HT-29 (cell line): ENCODE measurements at places on chromosomes 16 and 17. TPM values are rescaled to one million over a fixed set of nuclear protein-coding genes. Genes with fewer than 3 reads are reported as not detected.

GRCh38 chr16:77700846-77701245 lies 21.5 kb upstream of the NUDT7 start:
- DNase-seq: no peak

- no peak for DNase-seq
Observed at GRCh38 chr16:27088216-27088615, 21.5 kb downstream of the C16orf82 start.

- DNase-seq: no peak
Observed at GRCh38 chr17:13885953-13886889, 183.1 kb upstream of the COX10 start.

DNA sequence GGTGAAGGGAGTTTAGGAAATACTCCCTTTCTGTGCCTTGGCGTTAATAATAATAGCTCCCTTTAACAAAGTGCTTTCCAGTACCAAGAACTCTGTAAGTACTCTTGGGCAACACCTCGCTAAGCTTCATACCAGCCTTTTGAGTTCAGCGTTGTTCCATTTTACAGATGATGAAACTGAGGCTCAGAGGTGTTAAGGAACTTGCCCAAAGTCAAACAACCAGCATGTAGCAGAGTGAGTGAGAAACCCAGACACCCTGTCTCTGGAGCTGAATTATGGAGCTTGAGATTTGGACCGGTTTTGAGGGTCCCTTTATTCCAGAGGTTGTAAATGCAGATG lies 607 bp downstream of the KATNIP start:
- DNase-seq: no peak

DNA sequence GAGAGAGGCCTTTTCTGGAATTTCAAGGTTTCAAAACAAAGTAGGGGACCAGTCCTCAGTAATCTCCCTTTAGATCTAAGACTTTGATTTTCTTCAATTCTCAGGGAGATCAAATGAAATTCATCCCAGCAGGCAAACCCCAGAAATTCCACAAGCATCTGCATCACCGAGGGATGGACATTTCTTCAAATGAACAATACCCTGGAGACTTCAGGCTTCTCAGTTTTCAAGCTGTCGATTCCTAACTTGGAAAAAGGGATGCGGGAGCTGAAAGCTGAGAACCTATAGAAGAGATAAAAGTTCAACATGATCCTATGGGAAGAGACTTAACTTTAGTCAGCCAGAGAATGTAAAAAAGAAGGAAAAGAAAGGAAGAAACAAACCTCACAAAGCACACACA lies 296.9 kb upstream of the CDH5 start:
- no peak for DNase-seq

GRCh38 chr17:65886315-65887245 lies 305.4 kb downstream of the CEP112 start:
- no peak for DNase-seq

GRCh38 chr16:70695331-70696070 lies 9.6 kb upstream of the MTSS2 start:
- DNase-seq: peak; percentile 70

DNA sequence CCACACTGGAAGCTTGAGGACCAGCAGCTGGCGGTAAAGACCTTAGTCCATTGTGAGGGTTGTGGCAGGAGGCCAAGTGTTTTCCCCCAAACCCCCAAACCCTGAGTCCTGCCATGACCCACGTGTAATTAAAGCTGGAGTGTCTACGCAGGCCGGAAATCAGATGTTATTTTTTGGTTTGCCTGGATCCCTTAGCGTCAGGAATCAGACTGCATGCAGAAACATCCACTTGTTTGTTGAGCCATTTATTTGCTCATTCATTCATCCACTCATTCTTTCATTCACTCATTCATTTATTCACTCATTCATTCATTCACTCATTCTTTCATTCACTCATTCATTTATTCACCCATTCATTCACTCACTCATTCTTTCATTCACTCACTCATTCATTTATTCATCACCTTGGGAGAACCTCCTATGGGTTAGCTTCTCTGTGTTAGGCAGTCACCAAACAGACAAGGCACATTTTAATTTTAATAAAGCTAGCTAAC lies 313.1 kb downstream of the MAF start:
- DNase-seq: no peak

DNA sequence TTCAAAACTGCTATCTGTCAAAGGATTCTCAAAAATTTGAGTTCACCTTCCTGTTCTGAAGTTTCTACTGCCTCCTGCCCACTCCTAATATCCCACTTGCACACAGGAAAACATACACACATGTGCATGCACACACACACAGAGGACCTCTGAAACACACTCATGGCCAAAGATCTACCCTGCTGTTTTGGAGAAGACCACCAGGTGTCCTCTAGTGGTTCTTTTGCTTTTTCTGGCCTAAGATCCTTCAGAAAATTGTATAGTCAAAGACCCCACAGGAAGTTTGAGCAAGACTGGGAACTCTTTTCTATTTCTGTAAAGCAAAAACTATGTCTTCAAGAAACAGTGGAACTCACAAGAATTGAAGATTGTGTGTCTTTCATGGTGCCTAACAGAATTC lies 90.2 kb downstream of the CDH8 start:
- no peak for DNase-seq

DNA sequence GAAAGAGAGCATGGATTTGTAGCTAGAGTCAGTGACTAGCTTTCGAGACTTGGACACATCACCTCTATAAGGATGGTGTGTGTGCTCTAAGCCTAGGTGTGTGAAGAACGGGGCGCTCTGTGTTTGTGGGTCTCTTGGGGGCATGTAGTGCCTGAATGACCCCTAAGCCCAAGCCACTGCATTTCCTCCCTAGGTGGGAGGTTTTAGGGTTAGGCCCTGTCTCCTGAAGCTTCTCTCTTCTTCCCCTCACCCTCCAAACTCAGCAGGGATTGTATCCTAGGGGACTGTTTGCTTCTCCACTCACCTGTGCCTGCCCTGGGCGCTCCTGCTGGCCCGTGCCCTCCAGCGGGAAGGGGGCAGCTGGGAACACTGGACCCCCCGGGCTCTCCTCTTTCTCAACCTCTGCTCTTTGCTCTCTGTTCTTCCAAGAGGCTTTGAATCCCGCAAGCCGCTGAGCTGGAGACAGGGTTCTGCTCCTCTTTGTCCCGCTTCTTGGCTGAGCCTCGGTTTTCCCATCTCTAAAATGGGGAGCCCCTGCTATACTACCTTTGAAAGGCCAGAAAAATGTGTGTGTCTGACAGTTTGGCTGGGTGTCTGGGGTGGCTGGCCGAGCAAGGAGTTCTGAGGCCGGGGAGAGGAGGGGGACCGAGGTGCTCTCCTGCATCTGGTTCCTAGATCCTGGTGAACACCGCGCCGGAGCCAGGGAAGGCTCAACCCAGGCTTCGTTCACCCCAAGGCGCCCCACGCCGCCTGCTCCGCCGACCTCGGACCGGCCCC lies 810 bp downstream of the CYGB start:
- DNase-seq: no peak

DNA sequence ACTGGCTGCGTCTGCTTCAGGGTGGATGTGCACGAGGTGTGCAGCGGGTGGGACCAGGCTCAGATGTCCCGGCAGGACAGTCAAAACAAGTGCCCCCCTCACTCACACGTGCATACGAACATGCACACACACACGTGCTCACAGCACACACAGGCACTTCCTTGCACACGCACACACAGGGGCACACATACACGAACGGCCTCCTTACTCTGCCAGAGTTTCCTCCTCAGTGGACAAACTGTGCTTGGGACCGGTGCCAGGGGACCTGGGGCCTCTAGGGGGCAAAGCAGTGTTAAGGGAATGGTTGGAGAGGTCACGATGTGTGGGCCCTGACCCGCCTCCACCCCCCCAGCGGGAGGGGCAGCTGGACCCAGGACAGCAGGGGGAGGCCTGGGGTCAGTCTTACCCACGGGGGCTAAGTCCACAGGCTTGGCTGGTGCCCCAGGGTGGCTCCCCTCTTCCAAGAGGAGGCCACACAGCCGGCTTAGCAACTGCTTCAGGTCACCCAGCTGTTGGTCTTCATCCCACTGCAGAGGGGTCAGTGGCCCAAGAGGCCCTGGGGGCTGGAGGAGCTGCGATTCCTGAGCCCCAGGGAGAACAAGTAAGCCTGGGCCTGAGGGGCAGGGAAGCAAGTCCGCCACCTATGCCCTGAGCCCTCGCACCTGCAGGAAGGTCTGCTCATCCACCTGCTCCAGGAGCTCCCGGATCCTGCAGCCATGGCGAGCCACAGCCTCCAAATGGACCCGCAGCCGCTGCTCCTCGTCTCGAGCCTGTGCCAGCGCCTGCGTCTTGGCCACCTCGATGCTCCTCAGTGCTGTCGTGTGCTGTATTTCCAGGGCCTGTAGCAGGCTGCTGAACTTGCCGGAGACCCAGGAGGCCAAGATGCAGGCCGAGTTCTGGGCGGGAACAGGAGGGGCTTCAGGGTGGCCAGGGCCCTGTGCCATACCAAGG lies 4.9 kb downstream of the TRIM65 start:
- DNase-seq: no peak

DNA sequence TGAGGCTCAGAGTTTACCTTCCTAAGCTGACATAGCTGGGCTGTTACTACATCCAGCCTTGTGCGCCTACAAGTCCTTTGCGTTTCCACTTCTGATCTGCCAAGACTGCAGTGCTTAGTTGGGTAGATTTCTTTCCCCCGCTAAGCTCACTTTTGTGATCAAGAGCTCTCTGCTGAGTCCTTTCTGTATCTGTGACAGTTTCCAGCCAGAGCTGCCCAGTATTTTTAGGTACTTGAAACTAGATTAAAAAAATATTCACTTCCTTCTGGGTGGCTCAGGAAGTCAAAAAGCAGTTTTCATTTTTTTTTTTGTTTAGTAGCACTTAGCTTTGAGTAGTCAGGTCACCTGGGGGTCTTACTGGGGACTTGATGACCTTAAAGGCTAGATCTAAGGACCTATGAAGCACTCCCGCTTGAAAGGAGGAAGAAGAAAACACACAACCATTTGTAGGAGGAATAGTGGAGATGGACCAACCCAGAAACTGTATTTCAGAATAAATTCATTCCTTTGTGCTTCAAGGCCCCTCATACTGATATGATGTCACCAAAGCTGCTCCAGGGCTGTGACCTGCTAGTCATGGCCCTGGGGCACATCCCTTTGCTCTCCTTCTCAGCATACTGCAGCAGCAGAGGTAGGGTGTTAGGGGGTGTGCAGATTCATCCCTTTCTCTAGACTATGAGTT lies 75.6 kb upstream of the HNF1B start:
- DNase-seq: no peak

- no peak for DNase-seq
Observed at GRCh38 chr16:24214992-24215391, 41.1 kb upstream of the CACNG3 start.

- DNase-seq: no peak
Observed at GRCh38 chr17:12114686-12115418, 94.2 kb downstream of the MAP2K4 start.

GRCh38 chr16:51747329-51747728 lies 596.3 kb upstream of the SALL1 start:
- DNase-seq: no peak

DNA sequence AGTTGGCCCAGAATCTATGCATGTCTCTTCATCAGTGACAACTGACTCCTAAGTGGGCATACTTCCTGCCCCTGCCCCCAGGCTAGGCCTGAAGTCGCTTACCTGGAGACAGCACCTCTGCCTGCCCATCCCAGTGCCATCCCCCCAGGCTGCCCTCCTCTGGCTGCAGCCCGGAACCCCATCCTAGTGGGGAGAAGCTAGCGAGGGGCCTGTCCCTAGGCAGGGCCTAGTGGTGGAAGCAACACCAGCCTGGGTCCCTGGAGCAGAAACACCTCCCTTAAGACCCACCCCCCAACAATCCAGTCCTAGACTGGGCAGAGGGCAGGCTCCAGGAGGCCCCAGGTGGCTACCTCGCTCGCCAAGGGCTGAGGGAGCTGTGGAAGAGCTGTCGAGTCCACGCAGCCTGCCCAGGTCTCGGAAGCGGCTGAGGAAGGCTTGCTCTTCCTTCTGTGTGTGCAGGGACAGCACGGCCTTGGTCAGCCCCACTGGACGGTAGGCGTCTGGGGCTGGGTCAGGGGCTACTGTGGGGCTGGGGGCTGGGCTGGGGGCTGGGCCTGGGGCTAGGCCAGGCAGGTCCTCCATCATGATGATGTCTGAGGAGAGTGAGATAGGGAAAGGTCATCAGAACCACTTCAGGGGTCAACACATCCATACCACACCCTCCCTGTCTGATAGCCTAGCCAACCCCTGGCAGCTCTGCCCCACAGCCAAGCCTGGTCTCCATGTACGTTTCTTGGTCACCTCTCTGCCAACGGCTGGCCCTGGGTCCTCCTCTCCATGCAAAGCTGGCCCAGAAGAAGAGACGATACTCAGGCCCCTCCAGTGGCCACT lies 7.6 kb downstream of the PER1 start:
- DNase-seq: no peak

DNA sequence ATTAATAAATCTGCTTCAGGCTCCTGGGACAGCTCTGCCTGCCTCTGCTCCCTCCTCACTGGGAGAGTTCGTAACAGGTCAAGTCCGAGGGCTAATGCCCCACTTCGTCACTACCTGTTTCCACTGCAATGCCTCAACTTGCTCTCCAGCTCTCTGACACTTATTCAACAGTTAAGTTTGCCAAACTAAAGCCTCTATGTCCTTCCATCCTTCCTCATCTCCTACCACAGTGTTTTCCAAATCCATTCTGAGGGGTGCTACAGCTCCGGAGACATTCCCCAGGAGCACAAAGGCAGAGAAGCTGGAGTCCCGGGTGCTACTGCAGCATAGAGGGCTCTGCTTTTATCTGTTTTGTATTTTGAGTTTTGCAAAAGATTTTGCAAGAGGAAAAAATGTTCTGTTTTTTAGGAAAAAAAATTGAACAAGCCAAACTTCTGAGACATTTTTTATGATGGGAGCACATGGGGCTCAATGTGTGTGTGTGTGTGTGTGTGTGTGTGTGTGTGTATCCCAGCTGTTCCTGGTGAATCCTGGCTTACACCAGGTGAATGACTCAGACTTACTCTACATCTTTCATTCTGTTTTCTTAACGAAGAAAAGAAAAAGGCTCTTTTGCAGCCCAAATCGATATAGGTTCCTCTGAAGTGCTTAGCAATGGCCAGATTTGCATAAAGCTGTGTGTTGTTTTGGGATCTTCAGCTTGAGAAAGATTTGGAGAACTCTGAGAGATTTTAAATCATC lies 46.1 kb upstream of the MYOCD start:
- DNase-seq: no peak

GRCh38 chr16:25052530-25052929 lies 37.4 kb upstream of the ARHGAP17 start:
- no peak for DNase-seq

DNA sequence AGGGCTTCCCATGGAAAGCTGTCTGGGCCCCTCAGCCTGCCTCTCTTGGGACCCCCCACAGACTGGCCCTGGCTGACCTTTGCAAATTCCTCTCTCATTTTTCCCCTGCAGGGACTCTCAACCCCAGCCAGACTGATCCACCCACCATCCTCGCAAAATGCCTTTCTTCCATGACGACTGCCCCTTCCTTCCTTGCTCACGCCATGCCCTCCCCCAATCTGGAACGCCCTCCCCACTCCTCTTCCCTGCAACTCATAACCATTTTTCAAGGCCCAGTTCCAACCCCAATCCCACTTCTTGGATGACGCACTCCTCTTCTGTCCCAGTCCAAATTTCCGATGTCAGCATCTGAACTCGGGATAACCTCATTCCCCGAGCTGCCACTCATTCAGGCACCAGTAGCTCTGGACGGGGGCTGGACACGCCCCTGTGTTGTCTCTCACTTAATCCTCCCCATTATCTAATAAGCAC lies 1.3 kb upstream of the DNAI2 start:
- no peak for DNase-seq

GRCh38 chr16:63596716-63597115 lies 1525.1 kb downstream of the CDH11 start:
- no peak for DNase-seq

SCGB1C2 gene
- total RNA-seq: not detected in 2 replicates

TNFSF13 gene
- total RNA-seq: 15.6 and 19.1 TPM in 2 replicates

HOXB1 gene
- total RNA-seq: 0.08 TPM in 1 of 2 replicates, not detected in the other

OR3A3 gene
- not detected in 2 replicates for total RNA-seq

AGRP gene
- not detected in 2 replicates for total RNA-seq

CBLN1 gene
- total RNA-seq: 0.39 and 2.5 TPM in 2 replicates

KRTAP2-3 gene
- total RNA-seq: not detected in 2 replicates

GUCY2D gene
- total RNA-seq: 0.03 TPM in 1 of 2 replicates, not detected in the other
